ENCODE measurements at places on chromosomes 5 and 9.

- no peak for DNase-seq
These were observed 5.1 kb downstream of the TYRP1 start for GRCh38 chr9:12698266-12698665.

- peak; percentile 59 for DNase-seq
These were observed 31.7 kb downstream of the BASP1 start for GRCh38 chr5:17249029-17249634.

DNA sequence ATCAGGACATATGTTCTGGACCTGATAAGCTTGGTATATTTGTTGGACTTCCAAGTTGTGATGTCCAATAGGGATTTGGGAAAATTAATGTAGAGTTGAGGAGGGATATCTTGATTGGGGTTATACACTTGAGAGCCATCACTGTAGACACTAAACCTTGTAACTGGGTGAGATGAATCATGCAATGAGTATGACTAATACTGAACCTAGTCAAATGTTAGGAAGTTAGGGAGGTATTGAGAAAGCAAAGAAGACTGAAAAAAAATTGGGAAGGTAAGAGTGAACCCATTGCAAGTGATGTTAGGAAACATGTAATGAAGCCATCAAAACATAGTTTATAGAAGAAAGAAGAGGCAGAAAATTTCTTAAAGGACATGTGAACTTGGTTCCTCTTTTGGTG, 668.4 kb upstream of the CDH9 start:
- no peak for DNase-seq

- no peak for DNase-seq
These were observed 155.6 kb downstream of the SMARCA2 start for GRCh38 chr9:2170722-2171121.

- DNase-seq: no peak
These were observed 130.7 kb upstream of the TAF11L2 start for GRCh38 chr5:17367256-17367840.

DNA sequence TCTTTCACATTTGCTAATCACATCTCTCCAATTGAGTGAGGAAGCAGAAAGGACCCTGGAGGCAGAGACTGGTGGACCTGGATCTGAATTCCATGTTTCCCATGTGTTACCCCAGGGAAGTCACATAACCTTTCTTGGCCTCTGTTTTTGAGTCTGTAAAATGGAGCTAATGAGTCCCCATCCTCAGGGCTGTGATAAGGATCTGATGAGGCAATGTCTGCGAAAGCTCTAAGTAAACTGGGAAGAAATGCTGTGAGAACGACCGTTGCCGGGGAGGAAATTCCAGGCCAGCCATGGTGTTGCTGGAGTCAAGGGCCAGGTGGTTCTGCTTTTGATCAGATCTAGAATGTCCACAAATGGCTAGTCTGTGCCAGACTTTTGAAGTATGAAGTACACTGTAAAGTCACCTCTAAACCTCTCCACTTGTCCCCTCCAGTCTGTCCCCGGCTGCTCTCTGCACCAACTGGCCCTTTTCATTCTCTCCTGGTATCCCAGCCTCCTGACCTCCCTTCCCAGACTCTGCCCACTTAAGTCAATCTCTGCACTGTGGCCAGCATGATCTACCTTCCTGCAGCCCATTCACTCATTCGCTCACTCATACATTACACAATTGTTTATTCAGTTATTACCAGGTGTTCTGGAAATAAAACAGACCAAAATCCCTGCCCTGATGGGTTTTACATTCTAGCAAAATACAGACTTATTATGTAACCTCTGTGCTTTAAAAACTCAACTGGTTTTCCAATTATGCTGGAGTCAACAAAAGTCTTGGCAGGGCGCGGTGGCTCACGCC, 32.5 kb upstream of the N4BP3 start:
- DNase-seq: no peak

DNA sequence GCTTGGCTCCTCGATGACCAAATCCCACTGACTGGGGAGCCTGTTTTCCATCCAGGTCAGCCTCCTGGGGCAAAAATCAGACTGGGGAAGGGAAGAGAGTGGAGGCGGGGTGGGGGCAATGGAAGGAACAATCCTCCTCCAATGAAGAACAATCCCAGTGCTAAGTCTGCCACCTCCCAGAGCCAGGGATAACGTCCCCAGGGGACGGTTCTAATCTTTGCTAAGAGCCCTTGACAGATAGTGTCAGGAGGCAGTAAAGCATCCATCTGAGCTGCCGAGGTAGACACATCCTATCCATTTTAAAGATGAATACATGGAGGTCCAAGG, 298.5 kb upstream of the MSX2 start:
- no peak for DNase-seq

DNA sequence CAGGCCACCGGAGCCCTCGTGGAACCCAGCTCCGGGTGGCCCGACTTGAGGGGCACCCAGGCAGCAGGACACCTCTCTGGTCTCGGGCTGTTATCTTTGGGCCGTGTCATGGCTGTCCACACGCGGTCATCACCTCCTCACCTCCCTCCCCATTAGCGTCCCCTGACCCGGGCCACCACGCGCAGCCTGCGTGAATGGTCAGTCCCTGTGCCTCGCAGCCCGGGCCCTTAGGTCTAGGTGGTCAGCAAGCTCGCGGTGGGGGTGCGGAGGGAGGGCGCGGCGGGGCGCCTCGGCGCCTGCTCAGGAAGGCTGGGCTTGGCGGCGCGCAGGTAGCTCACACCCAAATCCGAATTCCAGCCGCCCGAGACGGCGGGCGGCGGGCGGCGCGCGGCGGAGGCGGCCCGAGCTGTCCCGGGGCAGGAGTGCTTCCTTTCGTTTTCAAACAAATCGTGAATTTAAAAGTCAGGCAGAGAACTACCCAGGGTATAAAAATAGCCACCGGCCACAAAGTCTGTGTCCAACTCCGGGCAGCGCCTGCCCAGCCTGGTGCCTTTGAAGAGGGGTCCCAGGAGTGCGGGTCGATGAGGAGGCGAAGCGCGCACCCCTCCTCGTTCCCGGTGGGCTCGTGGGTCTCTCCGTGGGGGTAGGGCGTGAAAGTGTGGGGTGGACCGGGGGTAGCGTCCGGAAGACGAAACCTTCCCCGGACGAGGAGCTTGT, 1.0 kb upstream of the RXRA start:
- peak; percentile 65 for DNase-seq

- no peak for DNase-seq
These were observed 17.4 kb upstream of the ENTREP1 start for GRCh38 chr9:69307446-69308205.

DNA sequence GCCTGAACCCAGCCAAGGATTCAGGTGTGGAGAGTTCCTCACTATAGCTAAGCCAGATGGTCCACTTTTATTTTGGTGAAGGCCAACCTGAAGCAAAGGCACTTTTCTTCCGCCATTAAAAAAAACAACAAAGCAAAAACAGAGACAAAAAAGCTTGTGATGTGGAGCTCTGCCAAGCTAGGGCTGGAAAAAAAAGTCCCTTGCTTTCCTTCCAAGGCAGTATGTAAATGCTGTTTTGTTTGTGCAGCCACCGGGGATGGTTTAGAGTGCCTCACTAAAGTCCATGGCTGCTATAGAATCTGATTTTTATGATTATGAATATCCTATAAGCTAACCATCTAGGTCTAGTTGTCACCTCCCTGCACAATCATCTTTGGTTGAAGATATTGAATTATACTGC, 14.9 kb downstream of the MEGF10 start:
- DNase-seq: no peak

DNA sequence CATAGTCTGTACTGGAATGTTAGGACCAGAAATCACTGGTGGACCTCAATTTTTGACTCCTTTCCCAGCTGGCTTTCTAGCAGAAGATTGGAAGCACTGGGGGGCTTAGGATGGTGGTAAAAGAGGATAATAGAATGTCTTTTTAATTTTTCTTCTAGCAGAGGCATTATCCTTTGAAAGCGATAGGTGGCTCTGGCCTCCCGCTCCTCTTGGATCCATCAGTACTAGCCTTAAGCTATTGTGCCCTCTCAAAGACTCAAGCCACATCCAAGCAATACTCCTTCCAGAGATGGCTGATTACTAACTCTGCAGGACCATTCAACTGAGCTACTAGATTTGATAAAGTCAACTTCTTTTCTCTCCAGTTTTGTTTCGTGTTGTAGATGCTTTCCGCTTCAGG, 610.6 kb downstream of the CDH12 start:
- DNase-seq: no peak

- DNase-seq: no peak
These were observed 70.7 kb downstream of the SUSD1 start for GRCh38 chr9:112104401-112104800.

DNA sequence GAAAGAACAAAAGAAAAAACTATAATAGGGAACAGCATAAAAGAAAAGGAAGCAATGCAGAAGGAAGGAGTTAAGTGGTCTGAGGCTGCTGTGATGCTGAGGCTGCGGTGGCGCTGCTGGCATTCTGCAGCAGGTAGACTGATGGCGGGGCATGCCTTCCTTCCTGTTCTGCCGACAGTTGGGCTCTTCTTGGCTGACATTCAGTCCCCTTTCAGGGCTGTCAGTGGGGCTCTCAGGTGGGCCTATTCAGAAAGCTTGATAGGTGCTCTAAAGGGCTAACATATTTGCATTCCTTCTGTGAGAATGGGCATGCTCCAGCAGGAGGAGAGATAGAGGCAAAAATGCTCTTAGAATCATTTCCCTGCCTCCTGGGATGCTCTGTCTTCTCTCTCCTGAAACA, 5.1 kb upstream of the CLINT1 start:
- no peak for DNase-seq

- no peak for DNase-seq
These were observed 3.3 kb downstream of the LCN8 start for GRCh38 chr9:136754626-136755301.

DNA sequence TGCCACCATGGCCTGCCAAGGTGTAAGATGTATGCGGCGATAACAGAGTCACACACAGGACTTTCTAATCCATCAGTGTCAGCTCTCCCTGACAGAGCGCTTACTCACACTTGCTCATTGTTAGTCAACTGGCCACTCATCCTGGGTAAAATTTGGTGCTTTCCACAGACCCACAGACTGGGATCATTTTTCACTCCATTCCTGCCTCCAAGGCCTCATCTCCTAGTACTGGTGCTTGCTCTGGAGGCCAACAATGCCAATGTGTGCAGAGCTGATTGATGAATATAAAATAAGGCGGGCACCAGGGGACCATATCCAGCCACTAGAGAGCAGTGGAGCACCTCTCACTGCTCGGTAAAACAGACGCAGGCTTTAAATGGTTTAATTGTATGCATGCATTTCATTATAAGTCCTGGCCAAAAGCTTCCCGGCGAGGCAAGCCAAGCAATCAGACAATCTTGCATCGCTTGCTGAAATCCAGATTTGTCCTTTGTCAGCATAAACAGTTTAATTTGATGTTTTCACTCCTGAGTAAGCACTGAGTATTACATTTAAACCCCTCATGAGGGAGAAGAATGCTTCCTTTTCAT, 22.3 kb downstream of the PSMB7 start:
- DNase-seq: peak; percentile 99

DNA sequence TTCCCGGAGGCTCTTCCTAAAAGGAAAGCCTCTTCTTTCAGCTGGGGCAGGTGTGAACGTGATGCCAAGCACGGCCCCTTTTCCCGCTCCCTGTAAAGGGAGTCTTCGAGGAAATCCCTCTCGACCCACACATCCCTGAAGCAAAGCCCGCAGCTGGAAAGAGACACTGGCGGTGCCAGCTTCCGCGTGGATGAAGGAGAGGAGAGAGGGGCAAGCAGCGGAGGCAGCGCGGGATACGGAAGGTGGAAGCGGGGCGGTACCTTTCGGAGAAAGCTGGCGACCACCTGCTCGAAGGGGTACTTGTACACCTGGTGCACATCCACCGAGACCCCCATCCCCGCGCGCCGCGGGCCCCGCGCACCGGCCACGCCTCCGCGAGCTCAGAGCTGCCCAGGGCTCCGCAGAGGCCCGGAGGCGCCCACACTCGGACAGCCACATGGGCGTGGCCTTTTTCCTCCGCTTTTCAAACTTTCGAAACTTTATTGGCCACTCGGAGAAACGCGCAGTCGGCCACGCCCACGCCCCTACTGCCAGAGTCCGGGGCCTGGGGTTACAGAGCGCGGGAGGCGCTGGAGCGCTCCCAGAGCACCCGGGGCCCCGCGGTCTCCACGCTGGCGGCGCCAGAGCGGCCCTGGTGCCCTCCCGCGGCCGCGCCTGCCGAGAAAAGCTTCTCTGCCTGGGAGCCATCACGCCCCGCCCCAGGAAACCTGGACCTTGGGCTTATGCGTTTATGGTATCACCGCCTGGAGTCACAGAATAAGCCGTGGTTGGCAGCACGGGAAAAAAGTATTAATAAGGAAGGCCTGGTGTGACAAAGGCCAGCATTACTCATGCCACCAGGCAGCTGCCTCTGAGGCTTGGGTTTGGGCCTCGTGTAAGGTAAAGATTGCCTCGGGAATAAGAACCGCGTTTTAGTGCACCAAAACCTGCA, at the start of gene PRELID2:
PRELID2 (minus strand) TSS at position 426 of the 931 bp plus-strand sequence; CDS start at position 335, 91 bp downstream.
- peak; percentile 94 for DNase-seq

DNA sequence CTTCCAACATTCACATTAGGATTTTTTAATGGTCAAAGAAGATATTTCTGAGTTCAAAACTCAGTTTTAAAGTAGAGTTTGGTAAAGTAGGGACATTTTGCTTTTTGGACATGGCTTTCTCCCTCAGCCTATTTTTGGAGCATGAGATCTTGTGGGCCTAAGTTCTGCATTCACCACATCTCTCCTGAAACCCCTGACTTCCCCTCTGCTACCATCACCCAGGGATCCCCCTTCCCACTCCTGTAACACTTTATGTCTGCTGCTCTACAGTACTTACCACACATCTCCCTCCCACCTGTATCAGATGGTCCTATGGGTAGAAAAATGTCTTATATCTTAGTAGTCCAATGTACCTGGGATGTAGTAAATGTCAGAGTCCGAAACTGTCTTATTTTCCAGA, 48.2 kb upstream of the JAK2 start:
- DNase-seq: no peak

- DNase-seq: no peak
These were observed 209.6 kb upstream of the SLC30A5 start for GRCh38 chr5:68884144-68884754.

GRCh38 chr9:35917261-35917660, 8.0 kb downstream of the SPAAR start:
- DNase-seq: no peak

- DNase-seq: no peak
These were observed 86.1 kb downstream of the GTF3C4 start for GRCh38 chr9:132756214-132756845.

DNA sequence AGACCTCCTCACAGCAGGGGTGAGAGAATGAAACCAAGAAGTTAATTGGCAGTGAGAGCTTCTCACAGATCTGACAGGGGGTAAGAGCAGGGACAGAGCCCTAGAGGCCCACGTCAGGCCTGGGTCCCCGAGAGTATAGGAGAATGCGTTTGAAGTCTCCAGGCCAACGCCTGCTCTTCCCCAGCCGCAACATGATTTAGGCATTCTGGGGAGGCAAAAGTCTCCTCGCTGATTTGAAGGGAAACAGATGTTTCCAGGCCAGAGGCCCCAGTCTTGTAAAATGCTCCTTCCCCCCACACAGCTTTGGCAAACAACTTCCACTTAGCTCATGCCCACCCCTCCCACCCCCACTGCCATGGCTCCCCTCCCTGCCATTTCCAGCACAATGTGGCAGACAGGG, 239.2 kb upstream of the TRIM32 start:
- DNase-seq: no peak

GRCh38 chr5:26026044-26026443, 1012.3 kb downstream of the CDH9 start:
- DNase-seq: no peak
